ENCODE measurements at places on chromosomes 12 and 14. TPM values are rescaled to one million over a fixed set of nuclear protein-coding genes. Genes with fewer than 3 reads are reported as not detected.

DNA sequence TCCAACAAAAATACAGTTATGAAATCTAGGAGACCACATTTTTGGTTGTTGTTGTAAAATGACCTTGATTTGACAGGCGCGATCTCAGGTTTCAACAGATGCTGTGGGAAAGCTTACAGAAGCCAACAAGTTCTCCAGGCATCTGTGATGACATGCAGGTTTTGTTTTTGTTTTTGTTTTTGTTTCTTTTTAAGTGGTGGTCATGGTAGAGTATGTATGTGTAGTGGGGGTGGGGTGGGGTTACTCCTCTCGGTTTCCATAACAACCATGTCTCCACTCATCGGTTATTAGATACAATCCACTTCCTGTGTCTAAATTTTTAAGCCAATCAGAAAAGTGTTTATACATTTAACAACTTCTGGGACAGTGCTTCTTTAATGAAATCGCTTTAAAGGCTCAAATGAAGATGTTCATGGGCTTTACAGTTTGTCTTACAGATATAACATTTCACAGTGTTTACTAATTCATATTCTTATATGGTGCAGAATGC lies 199.9 kb upstream of the FOXN3 start:
- H3K4me1 ChIP-seq, result peaks cover 26% of the 10 kb centered on the region
- DNase-seq, result no peak
- no peaks in the 10 kb centered on the region for H3K36me3 ChIP-seq
- H3K4me3 ChIP-seq, result no peak overlapping the region
- no peaks in the 10 kb centered on the region for H3K27me3 ChIP-seq

DNA sequence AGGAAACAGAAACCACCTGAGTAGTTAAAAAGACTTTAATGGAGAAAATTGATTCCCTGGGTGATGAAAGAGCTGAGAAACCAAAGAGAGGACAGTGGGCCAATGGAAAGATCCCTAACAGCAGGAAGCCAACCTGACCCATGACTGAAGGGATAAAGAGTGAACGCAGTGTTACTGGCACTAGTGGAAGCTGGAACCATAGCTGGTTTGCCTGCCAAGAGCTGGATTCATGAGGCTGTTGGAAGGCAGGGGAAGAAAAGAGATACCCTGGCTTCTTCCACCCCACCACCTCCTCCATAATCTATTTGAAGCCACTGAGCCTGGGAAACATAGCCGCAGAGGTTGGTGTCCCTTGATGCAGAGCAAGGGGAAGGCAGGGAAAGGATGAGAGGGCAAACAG lies 125.5 kb upstream of the PRKD1 start:
- no peak overlapping the region for H3K27ac ChIP-seq
- no peaks in the 10 kb centered on the region for H3K27me3 ChIP-seq
- peaks cover 2% of the 10 kb centered on the region for H3K4me1 ChIP-seq
- H3K4me3 ChIP-seq, result no peak overlapping the region
- no peaks in the 10 kb centered on the region for H3K36me3 ChIP-seq

DNA sequence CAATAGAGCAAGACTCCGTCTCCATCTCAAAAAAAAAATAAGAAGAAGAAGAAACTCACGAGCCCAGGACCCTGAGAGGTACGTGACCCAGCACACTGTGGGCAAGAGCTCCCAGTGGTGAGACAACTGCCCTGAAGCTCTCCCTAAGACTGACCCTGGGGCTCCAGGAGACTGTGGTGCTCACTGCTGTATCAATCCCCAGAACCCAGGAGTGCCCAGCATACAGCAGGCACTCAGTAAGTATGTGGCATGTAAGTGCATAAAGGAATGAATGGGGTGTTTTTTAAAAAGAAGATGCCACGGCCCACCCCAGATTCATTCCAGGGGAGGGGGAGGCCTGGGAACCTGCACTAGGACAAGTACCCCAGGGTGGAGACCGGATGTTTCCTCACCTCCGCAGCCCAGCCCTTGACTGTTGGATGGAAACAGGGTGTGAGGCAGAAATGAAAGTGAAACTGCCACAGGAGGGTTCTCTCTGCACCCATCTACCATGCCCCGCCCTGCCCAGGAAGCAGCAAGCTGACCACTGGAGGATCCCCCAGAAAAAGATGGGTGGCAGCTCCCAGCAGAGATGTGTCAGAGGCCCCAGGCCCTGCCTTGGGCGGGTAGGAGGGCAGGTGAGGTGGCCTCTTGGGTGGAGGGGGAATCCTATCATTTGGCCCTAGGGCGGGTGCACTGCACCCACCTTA lies 12.2 kb downstream of the ITPK1 start:
- H3K36me3 ChIP-seq, result no peaks in the 10 kb centered on the region
- no peaks in the 10 kb centered on the region for H3K27me3 ChIP-seq
- no peak for DNase-seq
- peaks cover 15% of the 10 kb centered on the region for H3K4me1 ChIP-seq
- H3K27ac ChIP-seq, result no peak overlapping the region

DNA sequence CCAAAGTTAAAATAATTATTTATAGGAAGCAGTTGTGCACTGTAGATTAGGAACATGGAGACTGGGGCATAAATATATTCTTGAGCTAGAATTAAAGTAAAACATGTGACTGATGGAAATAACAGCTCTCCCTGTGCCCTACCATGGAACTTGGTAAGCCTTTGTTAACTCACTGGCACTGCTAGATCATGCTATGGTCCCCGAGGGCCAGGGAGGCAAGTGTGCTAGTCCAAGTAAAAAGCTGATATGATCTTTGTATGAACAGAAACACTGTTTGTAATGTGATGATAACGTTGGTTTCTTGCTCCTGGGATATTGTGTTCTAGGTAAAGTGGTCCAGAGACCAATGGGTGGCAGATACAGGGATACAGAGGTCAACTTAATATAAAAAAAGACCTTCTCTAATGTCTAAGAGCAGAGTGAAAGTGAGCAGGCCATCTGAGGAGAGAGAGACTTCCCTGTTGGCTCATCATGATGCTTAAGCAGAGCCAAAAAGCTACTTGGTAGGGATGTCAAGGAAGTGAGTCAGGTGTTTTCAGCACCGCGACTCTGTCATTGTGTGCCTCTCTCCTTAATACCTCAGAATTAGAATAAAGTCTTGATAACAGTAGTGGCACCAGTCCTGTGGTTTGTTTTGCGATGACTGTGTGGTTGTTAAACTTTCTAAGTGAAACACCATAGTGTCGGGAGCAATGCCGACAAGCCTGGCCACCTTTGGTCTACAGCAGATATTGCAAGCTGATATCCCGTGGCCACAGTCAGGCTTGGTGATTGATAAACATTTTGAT lies 27.6 kb downstream of the BICD1 start:
- no peaks in the 10 kb centered on the region for H3K4me1 ChIP-seq
- no peaks in the 10 kb centered on the region for H3K27me3 ChIP-seq
- no peak overlapping the region for H3K27ac ChIP-seq
- no peaks in the 10 kb centered on the region for H3K36me3 ChIP-seq
- no peak for DNase-seq

The KCNMB4 gene
- total RNA-seq, result 12.7 TPM

- peaks cover 33% of the 10 kb centered on the region for H3K4me1 ChIP-seq
- no peak overlapping the region for H3K4me3 ChIP-seq
- no peak for DNase-seq
- no peak overlapping the region for H3K27ac ChIP-seq
- no peaks in the 10 kb centered on the region for H3K27me3 ChIP-seq
Observed at GRCh38 chr14:89304972-89305703, 111.9 kb downstream of the FOXN3 start.

DNA sequence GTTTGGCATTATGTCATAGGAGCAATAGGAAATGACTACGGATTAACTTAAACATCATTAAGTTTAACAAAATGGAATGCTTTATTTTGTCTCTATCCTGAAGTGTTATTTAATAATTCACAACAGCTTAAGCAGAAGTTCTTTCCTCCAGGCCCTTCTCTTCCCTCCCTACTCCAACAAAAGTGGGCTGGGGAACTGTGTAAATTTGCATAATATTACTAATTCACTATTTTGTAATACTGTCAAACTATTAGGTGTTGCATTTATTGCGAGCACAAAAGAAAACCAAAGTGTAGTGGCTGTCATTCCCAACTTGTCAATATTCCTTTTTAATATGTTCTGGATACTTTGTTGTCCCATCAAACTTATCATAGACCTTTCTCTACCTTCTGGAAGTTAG lies 69.8 kb downstream of the ATG14 start:
- no peaks in the 10 kb centered on the region for H3K36me3 ChIP-seq
- H3K27me3 ChIP-seq, result no peaks in the 10 kb centered on the region
- H3K27ac ChIP-seq, result no peak overlapping the region
- no peak overlapping the region for H3K4me3 ChIP-seq
- DNase-seq, result no peak

The RDH11 gene
- 104 TPM for total RNA-seq

- DNase-seq, result no peak
- H3K4me3 ChIP-seq, result no peak overlapping the region
- no peaks in the 10 kb centered on the region for H3K4me1 ChIP-seq
- H3K27me3 ChIP-seq, result no peaks in the 10 kb centered on the region
- H3K36me3 ChIP-seq, result no peaks in the 10 kb centered on the region
- H3K27ac ChIP-seq, result no peak overlapping the region
Observed at GRCh38 chr12:117890644-117891043, 78.1 kb downstream of the KSR2 start.

The MYBPC1 gene
- not detected for total RNA-seq

DNA sequence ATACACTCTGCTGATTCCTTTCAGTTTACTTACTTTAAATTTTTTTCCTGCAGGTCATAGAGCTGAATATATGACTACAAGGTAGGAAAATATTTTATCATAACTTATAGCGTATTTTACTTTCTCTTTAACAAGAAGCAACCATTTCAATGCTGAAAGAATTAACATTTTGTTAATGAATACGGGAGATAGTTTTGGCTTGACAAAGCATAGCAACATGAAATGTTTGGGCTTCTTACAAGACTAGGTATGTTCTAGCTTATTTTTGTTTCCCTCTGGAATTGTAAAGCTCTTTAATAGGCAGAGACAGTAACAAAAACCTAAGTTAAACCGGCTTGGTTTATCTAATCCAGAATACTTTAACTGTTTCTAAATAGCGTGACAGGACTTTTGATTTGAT lies 135.2 kb downstream of the KICS2 start:
- H3K4me1 ChIP-seq, result peaks cover 3% of the 10 kb centered on the region
- H3K27ac ChIP-seq, result no peak overlapping the region
- no peaks in the 10 kb centered on the region for H3K36me3 ChIP-seq
- DNase-seq, result no peak

DNA sequence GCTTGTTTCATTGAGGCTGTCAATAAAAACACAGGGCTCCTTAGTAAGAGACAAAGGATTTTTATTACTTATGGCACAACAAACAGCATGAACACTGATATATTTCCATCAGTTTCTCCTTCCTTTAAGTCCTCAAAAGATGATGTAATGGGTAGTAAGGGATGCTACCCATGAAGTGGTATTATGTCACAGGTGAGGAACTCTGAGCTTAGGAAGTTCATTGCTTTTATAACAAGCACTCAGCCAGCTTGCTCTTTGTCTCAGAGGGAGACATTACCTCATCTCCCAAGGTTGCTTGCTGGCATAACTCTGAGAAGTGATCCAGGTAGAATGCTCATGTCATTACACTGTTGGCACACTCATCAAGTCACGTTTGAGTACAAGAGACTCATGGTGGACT lies 287.0 kb upstream of the OR4E1 start:
- H3K27me3 ChIP-seq, result no peaks in the 10 kb centered on the region
- H3K27ac ChIP-seq, result no peak overlapping the region
- no peak overlapping the region for H3K4me3 ChIP-seq
- H3K4me1 ChIP-seq, result no peaks in the 10 kb centered on the region

- H3K27ac ChIP-seq, result no peak overlapping the region
- H3K36me3 ChIP-seq, result no peaks in the 10 kb centered on the region
- H3K4me3 ChIP-seq, result no peak overlapping the region
- no peaks in the 10 kb centered on the region for H3K27me3 ChIP-seq
- H3K4me1 ChIP-seq, result peaks cover 3% of the 10 kb centered on the region
Observed at GRCh38 chr12:55838361-55838760, 4.4 kb downstream of the MMP19 start.

DNA sequence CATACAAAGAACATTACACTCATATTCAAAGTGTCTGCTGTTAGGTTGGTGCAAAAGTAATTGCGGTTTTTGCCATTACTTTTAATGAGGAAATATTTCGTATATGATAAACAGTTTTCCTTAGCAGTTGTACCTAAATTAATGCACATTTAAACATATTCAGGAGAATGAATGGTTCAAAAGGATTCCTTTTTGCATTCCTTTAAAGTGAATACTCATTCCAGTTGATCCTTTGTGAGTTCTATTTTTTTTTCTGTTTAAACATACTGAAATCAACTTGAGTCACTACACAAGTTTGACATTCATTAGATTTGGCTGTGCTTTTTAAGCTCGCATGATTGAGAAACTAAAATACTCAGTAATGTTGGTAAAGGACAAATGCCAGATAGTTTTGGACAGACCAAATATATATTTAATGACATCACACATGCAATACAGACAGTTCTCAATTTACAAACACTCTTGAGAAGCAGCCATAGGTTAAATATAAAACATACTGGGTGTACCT lies 13.8 kb upstream of the SLC38A2 start:
- no peak overlapping the region for H3K4me3 ChIP-seq
- no peak overlapping the region for H3K27ac ChIP-seq
- no peaks in the 10 kb centered on the region for H3K27me3 ChIP-seq
- DNase-seq, result no peak
- H3K36me3 ChIP-seq, result no peaks in the 10 kb centered on the region
- peaks cover 34% of the 10 kb centered on the region for H3K4me1 ChIP-seq

DNA sequence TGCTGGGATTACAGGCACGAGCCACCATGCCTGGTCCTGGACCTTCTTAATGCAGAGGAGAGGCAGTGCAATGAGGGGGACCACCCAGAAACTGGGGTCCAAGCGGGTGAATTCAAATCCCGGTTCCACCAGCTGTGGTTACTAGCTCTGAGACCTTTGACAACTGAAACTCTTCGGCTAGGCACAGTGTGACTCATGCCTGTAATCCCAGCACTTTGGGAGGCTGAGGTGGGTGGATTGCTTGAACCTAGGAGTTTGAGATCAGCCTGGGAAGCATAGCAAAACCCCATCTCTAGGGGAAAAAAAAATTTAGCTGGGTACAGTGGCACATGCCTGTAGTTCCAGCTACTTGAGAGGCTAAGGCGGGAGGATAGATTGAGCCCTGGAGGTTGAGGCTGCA lies 5.0 kb upstream of the CD4 start:
- no peak overlapping the region for H3K27ac ChIP-seq
- peaks cover 6% of the 10 kb centered on the region for H3K4me1 ChIP-seq
- no peak for DNase-seq
- no peak overlapping the region for H3K4me3 ChIP-seq

DNA sequence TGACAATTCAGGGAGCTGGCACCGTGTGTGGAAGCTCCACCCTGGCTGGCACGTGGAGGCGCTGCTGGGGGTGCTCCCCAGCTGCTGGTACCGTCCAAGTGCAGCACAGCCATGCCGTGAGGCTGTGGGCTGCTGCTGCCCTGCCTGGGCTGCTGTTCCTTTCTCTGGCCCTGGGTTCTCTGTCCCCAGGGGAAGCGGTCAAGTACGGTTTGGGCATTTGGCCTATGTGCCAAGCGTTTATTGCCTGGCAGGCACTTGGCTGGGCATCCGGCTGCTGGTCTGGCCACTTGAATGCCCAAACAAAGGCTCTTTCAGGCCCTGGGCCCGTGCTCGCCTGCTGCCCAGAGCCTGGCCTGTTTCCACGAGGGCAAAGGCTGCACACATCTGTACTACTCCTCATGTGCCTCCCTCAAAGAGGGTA lies 39.6 kb downstream of the RHOF start:
- no peak overlapping the region for H3K27ac ChIP-seq
- H3K36me3 ChIP-seq, result no peaks in the 10 kb centered on the region
- no peak for DNase-seq
- H3K27me3 ChIP-seq, result no peaks in the 10 kb centered on the region
- no peak overlapping the region for H3K4me3 ChIP-seq

The BHLHE41 gene
- 3.4 TPM for total RNA-seq

The FOXN4 gene
- 0.26 TPM for total RNA-seq

The CELA1 gene
- total RNA-seq, result not detected

The SLC2A14 gene
- 18.2 TPM for total RNA-seq

GRCh38 chr12:75183967-75184366 lies 25.7 kb downstream of the KCNC2 start:
- H3K4me3 ChIP-seq, result no peak overlapping the region
- no peak for DNase-seq
- H3K27ac ChIP-seq, result no peak overlapping the region
- no peaks in the 10 kb centered on the region for H3K4me1 ChIP-seq
- no peaks in the 10 kb centered on the region for H3K27me3 ChIP-seq

Data from H1 (cell line).